ENCODE measurements at places on chromosomes 5 and 9. TPM values are rescaled to one million over a fixed set of nuclear protein-coding genes. Genes with fewer than 3 reads are reported as not detected.

TAF11L5 gene
- not detected for polyA plus RNA-seq

CSF1R gene
- polyA plus RNA-seq = 1.3 TPM

ADGRD2 gene
- not detected for polyA plus RNA-seq

PRLR gene
- 0.04 TPM for polyA plus RNA-seq

TPRN gene
- polyA plus RNA-seq = 3.6 TPM

DNA sequence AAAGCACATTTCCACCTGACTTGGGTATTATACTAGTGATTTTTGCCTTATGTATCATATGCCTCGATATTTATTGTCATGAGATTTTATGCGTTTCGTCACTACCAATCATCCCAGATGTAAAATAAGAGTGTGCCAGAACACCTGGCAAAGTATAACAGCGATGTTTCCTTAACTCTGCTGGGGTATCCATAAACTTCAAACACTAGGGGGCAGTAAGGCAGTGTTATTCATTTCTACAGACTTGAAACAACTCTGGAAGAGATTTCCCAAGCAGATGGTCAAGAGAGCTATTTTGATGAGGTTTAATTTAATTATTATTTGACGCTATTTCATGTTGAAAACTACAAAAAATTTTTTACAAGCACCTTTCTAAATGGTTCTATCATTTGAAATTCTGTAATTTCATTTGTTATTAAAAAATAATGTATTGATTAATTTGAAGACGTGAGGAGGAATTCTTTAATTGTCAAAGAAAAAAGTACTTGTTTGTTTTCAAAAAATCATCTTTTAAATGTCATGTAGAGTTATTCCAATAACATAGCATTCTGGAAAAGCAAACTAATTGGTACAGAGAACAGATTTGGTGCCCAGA, 388.5 kb upstream of the CTNND2 start:
- DNase-seq = no peak

DNA sequence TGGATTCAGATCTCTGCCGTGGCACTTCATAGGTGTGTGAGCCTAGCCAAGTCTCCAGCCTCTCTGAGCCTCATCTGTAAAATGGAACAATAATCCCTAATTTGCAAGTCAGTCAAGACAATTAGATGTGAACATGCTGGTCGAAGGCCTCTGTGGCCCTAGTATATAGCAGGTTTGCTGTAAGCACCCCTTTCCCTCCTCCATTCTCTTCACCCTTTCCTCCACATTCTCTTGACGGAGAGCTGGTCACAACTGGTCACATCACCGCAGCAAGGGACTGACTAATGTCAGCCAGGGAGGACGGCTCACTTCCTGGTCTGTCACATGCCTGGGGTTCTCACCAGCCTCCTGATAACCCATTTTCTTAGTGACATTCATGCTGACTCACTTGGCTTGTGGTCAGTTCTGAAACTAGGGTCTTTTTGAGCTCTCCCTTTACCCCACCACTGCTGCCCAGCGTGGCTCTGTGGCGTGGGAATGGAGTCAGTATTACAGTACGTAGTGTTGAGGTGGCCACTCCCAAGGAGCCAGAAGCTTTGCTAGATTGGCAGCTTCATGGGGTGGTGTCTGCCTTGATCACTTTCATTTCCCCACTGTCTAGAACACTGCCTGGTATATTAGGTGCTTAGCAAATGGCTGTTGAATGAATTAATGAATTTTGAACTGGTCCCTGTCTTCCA, 47.8 kb downstream of the ERGIC1 start:
- DNase-seq = no peak

DNA sequence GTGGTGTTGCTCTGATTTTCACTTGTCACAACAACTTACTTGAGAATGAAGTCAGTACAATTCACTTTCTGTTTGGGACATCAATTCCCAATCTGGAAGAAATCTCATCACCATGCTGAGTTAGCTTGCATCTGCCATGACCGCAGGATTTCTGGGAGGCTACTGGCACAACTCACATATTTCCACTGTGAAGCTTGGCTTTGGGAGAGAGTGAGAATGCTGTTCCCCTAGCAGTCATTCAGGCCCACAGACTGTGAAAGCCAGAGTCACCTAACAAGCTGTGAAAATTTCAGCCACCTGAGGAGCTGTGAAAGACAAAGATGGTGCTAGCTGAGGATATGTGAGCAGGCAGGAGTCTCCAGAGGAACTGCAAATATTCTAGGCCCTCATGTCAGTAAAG, 365.2 kb upstream of the TUSC1 start:
- DNase-seq = no peak

DNA sequence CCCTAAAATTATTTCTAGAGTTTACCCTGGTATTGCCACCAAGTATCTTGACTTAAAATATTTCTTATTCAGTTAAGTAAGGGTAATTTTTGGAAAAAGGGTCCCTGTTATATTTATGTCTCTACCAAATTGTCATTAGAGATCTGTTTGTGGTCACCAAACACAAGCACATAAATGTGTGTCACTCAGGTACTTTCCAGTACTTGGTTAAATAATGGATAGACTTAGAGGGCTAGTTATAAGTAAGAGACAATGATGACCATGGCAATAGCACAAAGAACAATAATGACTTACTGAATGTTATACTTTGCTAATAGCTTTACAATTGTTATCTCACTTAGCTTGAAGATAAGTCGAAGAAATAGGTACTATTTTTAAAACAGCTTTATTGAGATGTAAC, 9.0 kb downstream of the ADAMTS16 start:
- DNase-seq = no peak

DNA sequence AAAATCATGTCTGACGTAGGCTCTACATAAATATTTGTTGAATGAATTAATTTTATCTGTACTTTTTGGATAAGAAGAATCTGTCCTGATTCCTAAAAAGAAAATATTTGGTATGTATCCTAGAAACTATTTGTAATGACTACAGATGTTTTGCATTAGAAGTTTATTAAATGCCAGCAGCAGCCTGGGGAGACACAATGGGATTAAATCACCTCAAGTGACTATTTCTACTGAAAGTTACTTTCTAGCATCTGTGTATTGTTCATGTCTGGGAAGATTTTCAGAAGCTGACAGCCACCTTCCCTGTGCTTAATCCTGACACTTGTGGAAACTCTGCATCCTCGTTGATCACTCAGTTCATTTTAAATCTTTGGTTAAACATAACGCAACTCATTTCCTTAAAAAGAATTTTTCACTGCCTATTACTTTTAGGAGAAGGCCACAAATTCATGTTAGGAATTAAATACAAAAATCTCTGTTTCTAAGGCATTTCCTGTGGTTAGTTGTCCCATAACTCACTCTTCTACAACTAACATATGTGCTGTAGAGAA, 209.3 kb upstream of the PPP1R2B start:
- no peak for DNase-seq

GRCh38 chr9:110370315-110370714, 32.7 kb upstream of the TXNDC8 start:
- no peak for DNase-seq

HSD17B4 gene
- 64.2 TPM for polyA plus RNA-seq

DNA sequence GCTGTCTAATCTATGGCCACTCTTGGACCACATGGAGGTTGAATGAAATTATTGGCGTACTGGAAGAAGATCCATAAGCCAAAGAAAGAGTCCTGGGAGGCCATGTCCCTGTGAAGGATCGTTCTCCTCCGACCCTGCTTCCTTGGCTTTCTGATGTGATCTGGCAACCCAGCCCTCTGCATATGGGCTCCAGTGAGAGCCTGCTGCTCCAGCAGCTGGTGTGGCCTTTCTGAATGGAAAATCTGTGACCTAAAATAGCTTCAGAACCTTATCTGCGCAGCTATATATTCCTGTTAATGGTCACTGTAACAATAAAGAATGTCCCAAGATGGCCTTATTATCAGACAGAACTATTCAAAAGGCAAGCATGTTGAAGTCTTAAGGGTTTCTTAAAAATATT, 40.2 kb upstream of the PHF2 start:
- no peak for DNase-seq

GRCh38 chr5:159048298-159048697, 51.4 kb downstream of the EBF1 start:
- DNase-seq = no peak

TRAPPC13 gene
- 10.8 TPM for polyA plus RNA-seq

- DNase-seq = no peak
Measured at GRCh38 chr5:88613051-88613450, 269.9 kb downstream of the MEF2C start.

DNA sequence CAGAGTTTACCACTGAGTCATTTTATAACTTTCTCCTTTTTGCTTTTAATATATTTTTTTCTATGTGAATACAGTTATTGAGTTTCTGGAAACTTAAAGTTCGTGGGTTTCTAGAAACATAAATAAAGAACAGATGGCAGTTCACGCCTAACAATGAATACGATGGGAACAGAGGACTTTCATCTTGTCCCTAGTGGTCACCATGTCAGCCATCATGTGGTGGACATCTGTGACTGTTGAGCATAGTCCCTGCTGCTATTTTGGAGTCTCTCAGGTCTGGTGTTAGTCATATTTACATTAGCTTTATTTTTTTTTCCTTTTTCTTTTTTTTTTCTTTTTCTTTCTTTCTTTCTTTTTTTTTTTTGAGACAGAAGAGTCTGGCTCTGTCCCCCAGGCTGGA, 85.3 kb downstream of the XRCC4 start:
- no peak for DNase-seq

DNA sequence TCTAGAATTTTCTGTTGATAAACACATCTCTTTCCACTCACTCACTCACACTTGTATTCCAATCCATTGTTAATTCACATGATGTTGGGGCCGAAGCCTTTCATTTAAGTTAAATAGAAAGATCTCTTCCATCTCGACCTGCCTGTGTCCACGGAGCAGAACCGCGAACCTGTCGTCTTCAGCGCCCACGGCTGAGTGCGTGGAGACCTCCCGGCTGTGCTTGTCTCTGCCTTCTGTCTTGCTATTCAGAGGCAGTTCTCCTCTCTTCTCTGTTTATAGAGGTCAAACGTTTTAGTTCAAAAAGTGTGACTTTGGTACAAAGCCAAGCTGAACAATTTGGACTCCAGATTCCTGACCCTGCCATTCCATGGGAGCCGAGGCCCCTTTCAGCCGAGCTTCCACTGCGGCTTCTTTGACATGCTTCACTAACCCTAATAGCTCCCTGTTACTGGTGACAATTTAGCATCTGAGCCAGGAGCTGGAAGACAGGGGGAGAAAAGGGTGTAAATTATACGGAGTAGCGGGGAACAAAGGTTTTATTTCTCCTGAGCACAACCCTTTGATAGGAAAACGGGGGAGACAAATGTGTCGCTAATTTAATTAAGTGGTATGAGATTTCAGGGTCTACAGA, 314.4 kb upstream of the IRX4 start:
- no peak for DNase-seq

DNA sequence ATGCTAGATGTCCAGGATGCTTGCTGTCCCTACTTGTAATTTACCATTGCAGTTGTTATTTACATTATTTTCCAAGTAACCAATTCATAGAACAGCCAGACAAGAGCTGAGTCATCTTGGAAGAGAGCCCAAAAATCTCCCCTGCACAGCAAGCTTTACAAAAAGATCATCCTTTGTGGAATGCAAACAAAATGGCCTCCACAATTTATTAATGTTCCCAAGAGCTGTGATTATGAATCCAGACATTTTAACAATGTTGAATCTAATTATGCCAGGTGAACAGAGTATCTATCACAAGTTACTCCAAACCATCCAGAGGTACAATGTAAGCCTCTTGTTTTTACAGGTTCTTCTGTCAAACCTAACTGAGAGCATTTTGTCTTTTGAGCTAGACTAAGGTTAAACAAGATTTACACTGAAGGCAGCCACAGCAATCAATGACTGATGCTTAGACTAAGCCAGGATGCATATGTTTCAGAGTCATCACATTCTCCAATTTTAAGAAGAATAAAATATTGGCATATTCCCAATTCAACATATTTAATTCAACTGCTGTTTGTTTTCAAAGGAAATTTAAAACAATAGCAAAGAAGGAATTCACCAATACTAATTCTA, 95.3 kb upstream of the SLC12A2 start:
- no peak for DNase-seq

- no peak for DNase-seq
Measured at GRCh38 chr5:127885176-127885575, 182.0 kb downstream of the CCDC192 start.

DNA sequence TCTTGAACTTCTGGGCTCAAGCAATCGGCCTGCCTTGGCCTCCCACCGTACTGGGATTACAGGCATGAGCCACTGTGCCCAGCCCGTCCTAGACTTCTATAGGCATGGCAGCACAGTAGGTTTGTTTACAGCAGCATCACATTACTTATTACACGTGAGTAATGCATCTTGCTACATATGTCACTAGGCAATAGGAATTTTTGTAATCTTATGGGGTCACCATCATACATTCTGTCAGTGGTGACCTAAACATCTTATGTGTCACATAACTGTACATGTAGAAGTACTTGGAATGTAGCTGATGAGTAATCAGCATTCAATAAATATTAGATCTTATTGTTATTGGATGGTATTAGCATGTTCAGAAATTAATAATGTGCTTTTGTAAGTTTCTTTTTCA, 22.9 kb upstream of the ABCA1 start:
- no peak for DNase-seq

DNA sequence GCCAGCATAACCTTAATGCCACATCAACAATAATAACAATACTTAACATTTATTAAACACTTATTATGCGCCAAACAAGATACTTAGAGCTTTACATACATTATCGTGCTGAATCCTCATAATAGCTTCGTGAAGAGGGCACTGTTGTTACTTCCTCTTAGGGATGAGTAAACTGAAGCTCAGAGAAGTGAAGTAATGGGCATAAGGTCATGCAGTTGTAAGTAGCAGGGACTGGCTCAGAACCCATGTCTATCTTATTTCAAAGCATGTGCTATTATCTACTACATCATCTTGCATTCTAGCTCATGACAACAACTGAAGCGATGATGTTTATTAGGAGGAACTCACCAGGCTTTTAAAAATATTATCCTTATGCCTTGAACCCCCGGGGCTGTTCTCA, 34.9 kb upstream of the PPP3R2 start:
- no peak for DNase-seq

PFN3 gene
- polyA plus RNA-seq = not detected

DNA sequence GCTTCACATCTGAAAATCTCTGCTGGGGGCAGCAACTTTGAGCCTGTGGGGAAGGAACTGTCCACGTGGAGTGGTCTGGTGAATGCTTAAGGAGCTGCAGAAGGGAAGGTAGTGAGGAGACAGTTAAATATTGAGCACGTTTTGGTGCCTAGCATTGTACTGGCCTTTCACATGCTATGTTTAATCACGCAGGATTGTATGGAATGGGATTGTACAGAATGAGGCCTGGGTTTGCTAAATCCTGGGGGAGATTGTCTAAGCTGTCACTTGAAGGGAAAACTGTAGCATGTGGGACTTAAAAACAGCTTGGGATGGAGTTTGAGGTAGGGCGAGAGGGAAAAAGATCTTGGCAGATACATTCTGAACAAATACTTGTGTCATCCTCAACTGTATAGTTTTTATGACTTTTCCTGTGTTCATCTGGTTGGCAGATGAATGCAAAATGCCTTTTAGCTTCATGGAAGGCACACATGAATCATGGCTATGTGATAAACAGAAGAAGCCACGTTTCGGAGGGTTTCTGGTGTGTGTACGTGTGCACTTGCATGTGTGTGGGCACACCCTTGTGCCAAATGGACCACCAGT, 106.6 kb downstream of the TMC1 start:
- DNase-seq = no peak

- no peak for DNase-seq
Measured at GRCh38 chr5:98031496-98031895, 742.0 kb upstream of the RGMB start.

GRCh38 chr9:4746278-4747030, 5.5 kb upstream of the AK3 start:
- no peak for DNase-seq

All from psoas muscle (tissue), 8 donors.